ENCODE measurements at places on chromosomes 6 and 20.
A peak's percentile ranks its signal among the peaks of the same experiment; 100 is the strongest.

DNA sequence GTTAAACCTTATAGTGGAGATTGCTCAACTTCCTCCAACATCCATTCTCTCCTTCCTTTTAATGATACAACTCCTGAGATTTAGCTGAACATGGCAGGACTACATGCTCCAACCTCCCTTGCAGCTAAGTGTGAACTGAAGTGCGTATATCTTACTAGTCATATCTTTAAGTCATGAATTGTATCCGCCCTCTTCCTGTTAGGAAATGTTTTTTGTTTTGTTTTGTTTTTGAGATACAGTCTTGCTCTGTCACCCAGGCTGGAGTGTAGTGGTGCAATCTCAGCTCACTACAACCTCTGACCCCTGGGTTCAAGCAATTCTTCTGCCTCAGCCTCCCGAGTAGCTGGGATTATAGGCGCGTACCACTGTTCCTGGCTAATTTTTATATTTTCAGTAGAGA lies 8.8 kb upstream of the OSTM1 start:
- no peak for DNase-seq

GRCh38 chr20:49699200-49699992 lies 14.3 kb downstream of the B4GALT5 start:
- peak; percentile 68 for DNase-seq

- DNase-seq = no peak
Observed at GRCh38 chr6:46310196-46310595, 139.4 kb upstream of the ENPP5 start.

DNA sequence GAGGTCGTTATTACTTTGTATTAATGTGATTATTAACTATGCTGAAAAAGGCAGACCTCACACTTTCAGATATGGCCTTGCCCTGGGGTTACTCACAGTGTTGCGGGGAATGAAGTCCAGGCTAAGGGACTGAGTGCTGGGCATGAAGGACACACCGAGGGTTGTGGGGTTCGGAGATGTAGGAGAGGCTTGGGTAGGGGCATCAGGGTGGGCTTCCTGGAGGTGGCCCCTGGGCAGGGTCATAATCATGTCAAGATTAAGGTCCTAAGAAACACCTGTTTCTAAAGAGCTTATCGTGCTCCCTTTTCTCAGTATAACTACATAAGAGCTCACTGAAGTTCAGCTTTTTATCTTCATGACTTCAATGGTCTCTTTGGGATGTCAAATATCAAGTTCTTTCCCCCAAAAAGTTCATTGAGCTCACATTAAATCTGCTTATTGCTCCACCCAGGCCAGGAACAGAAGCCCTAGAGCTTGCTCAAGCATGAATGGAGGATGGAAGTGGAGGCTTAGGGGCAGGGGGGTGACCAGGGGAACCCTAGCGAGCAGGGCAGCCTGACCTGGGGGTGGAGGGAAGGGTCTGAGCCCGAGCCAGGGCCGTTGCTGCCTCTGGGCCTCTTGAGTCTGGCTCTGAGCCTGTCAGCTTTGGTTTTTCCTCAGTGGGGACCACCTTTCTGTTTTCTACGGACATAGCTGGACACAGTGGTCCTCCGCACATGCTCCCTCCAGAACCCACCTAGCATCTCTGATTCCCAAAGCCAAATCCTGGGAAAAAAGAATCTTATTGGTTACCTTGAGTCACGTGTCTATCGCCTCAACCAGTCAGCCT lies 37.3 kb upstream of the TGM2 start:
- no peak for DNase-seq

- DNase-seq = peak; percentile 22
Observed at GRCh38 chr6:125528621-125529041, 220.8 kb upstream of the HEY2 start.

DNA sequence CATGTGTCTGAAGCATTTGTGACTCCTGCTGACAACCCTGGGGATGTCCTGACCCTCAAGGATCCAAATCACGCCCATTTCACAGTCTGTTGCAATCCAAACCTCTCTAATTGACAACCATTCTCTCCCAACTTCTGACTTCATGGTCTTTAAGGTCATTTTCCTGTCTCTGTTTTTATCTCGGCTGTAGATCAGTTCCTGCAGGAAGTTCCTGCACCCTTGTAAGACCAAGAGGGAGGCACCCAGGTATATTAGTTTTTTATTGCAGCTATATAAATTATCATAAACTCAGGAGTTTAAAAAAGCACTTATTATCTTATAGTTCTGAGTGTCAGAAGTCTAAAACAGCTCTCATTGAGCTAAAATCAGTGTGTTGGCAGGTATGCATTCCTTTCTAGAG lies 166.8 kb downstream of the BTBD3 start:
- no peak for DNase-seq

DNA sequence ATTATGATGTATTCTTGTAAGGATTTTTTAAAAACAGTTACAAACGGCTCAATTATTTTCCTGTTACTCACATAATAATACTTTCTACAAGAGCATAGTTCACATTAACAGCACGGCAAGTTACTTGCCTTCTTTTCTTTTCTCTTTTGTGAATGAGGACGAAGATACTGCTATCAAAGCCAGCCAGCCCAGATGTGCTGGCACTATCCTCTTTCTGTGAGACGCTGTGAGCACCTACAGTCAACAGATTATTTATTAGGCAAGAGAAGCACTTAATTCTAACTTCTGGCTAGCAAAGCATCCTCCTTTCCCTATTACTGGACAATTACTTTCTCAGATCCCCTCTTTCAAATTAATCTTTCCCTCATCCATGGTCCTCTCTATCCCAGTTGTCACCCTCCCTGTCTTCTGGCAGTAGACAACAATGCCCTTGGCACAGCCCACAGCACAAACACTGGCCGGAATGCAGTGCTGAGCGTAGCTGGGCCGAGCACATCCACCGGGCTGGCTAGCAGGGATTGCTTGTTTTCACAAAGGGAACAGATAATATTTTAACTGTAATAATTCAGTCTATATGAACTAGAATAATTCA lies 262.1 kb downstream of the FOXC1 start:
- no peak for DNase-seq

DNA sequence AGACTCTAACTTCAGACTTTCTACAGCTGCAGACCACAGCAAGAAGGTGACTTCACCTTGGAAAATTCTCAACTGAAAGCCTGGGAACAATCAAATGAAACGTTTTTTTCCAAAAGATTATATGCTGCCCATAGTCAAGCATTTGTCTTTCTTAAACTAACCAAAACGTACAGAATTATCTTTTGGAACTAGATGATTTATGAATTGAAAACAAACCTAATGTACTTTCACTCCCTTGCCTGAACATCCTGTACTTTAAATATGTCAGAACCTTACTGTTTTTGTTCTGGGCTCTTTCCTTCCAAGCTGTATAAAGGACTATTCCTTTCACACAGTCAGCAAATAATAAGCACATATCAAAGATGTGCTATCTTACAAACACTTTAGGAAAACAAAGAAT lies 62.4 kb upstream of the TNFAIP3 start:
- no peak for DNase-seq

GRCh38 chr6:127811900-127812570 lies 88.8 kb downstream of the THEMIS start:
- DNase-seq = no peak

GRCh38 chr6:125904871-125905270 lies 51.7 kb upstream of the HINT3 start:
- no peak for DNase-seq

DNA sequence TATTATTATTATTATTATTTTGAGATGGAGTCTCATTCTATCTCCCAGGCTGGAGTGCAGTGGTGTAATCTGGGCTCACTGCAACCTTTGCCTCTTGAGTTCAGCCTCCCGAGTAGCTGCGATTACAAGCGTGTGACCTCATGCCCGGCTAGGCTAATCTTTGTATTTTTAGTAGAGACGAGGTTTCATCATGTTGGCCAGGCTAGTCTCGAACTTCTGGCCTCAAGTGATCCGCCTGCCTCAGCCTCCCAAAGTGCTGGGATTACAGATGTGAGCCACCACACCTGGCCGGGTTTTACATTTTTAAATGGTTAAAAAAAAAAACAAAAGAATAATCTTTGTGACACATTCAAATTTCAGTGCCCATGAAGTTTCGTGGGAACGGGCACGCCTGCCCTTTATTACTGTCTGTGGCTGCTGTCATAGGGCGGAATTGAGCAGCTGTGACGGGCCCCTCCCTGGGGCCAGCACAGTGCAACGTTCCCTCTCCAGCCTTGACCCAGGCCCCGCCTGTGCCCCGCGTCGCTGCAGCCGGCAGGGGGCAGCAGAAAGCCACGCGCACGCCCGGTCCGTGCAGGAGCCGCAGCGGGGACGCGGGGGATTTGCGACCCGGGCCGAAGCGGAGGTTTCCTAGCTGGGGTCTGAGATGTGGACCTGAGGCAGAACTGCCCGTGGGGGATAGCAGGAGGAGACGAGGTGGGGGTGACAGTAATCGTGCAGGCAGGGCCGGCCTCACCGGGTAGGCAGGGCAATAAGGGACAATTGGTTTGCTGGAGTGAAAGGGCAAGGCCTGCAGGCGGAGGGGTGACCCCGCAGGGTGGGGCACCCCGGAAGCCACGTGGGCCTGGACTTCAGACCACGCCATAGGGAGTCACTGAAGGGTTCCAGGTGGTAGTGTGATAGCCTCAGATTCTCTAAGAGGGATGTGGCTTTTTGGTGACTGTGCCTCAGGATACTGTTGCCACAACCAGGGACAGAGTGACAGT lies 54.3 kb downstream of the SYTL3 start:
- DNase-seq = peak; percentile 78

All from hematopoietic multipotent progenitor cell treated with erythropoietin and hydrocortisone succinate and interleukin-3 and kit ligand, for 15 days (in vitro differentiated cells).